ENCODE measurements at places on chromosomes 13 and 19. TPM values are rescaled to one million over a fixed set of nuclear protein-coding genes. Genes with fewer than 3 reads are reported as not detected.
A peak's percentile ranks its signal among the peaks of the same experiment; 100 is the strongest.

DNA sequence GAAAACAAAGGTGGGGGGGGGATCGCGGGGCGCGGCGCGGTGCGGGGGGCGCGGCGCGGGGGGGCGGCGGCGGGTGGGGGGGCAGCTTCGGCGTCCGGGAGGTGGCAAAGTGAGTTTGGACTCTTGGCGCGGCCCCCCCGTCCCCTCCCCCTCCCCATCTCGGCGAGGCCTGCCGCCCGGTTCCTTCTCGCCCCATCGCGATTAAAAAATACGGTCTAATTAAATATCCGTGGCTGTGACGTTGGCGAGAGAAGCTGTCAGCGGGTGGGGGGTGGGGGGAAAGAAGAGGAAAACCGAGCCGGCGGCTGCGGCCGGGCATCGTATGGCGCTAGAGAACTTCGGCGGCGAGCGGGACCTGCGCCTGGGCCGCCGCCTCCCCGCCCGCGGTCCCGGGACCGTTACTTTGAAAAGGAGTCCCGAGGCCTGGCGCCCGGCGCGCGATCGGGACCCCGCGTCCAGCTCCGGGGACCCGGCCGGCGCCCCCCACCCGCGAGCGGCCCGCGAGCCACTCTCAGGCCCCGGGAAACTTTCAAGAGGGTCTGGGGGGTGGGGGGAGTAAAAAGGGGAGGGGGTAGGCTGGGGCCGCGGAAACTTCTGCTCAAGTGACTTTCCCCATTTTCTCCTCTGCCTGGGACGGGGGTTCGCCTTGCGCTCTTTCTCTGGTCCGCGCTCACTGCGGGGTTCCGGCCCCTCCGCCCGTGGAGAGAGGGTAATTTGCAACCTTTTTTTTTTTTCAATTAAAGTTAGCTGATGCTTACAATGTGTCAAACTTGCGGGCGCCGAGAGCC is 146.3 kb upstream of the ZNF536 start:
- H3K27ac ChIP-seq = peak overlapping the region; percentile 71
- H3K27me3 ChIP-seq = peaks cover 10% of the 10 kb centered on the region
- no peaks in the 10 kb centered on the region for H3K36me3 ChIP-seq
- H3K4me3 ChIP-seq = peak overlapping the region; percentile 87

APLP1 gene
- total RNA-seq = 0.76 TPM

- H3K27ac ChIP-seq = no peak overlapping the region
- no peaks in the 10 kb centered on the region for H3K36me3 ChIP-seq
- DNase-seq = no peak
- no peaks in the 10 kb centered on the region for H3K4me1 ChIP-seq
Measured at GRCh38 chr19:30734669-30735068, 362.5 kb downstream of the ZNF536 start.

GRCh38 chr19:48959341-48960239 is 4.9 kb downstream of the BAX start:
- H3K4me1 ChIP-seq = peaks cover 49% of the 10 kb centered on the region
- H3K27me3 ChIP-seq = no peaks in the 10 kb centered on the region
- peaks cover 6% of the 10 kb centered on the region for H3K36me3 ChIP-seq
- DNase-seq = no peak

KLK4 gene
- total RNA-seq = not detected

TARM1 gene
- total RNA-seq = not detected

- DNase-seq = no peak
- no peaks in the 10 kb centered on the region for H3K4me1 ChIP-seq
- no peaks in the 10 kb centered on the region for H3K27me3 ChIP-seq
- H3K36me3 ChIP-seq = no peaks in the 10 kb centered on the region
- H3K27ac ChIP-seq = no peak overlapping the region
Measured at GRCh38 chr13:112513761-112514160, 74.2 kb downstream of the TUBGCP3 start.

KISS1R gene
- 0.45 TPM for total RNA-seq

ZNF154 gene
- 2.5 TPM for total RNA-seq

GRCh38 chr13:101447852-101448251 is 4.6 kb upstream of the ITGBL1 start:
- H3K36me3 ChIP-seq = no peaks in the 10 kb centered on the region
- peaks cover 13% of the 10 kb centered on the region for H3K4me1 ChIP-seq
- no peak overlapping the region for H3K4me3 ChIP-seq
- H3K27ac ChIP-seq = no peak overlapping the region
- H3K27me3 ChIP-seq = no peaks in the 10 kb centered on the region
- no peak for DNase-seq

DNA sequence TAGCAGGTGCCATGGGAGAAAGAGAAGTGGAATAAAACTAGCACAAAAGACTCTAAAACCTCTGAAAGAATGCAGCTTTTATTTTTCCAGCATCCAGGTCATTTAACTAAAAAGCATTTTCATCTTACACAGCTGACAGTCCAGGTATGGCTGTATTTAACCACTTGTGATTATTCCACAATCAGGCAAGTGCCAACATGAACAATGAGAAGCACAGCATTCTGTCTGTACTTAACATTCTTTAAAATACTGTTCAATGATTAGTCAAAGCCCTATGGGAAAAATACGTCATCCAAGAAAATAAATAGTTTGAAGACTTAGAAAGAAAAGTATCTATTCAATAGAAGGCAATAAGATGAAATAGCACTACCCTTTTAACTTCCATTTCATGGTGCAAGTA is 246.9 kb downstream of the LIG4 start:
- H3K27ac ChIP-seq = no peak overlapping the region
- H3K36me3 ChIP-seq = no peaks in the 10 kb centered on the region
- no peak overlapping the region for H3K4me3 ChIP-seq
- H3K4me1 ChIP-seq = no peaks in the 10 kb centered on the region
- H3K27me3 ChIP-seq = no peaks in the 10 kb centered on the region

DNA sequence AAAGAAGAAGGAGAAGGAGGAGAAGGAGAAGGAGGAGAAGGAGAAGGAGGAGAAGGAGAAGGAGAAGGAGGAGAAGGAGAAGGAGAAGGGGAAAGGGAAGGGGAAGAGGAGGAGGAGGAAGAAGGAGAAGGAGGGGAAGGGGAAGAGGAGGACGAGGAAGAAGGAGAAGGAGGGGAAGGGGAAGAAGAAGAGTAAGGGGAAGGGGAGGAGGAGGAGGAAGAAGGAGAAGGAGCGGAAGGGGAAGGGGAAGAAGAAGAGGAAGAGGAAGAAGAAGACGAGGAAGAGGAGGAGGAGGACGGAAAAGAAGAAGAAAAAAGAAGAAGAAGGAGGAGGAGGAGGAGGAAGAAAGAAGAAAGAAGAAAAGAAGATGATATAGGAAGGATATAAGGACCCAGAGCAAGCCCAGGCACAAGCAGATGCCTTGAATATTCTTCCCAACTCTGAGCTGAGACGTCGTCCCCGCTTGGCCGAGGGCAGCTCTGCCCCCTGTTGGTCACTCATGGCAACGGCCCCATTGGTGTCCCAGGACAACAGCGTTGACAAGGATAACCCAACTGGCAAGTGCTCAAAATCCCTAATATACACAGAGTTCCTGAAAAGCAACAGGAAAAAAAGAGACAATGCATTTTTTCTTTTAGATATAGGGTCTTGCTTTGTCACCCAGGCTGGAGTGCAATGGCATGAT is 30.6 kb upstream of the IGSF23 start:
- no peaks in the 10 kb centered on the region for H3K4me1 ChIP-seq
- H3K36me3 ChIP-seq = no peaks in the 10 kb centered on the region
- no peak for DNase-seq
- peaks cover 27% of the 10 kb centered on the region for H3K27me3 ChIP-seq

TMC4 gene
- total RNA-seq = 22.5 TPM

DNA sequence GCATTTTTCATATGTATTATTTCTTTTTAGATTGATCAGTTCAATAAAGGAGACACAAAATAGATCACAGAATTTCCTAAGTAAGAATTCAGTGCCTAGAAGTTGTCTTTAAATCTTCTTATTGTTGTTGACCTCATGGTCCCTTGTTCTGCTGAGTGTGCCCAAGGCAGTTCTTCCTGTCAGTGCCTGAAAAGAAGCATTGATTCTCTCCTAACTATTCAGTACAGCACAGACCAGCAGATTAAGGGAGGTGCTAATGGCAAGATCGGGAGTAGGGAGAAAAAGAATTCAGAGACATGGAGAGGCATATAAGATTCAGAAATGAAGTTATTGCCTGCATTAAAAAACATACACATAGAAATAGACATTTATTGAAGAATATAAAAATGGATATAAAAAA is 180.5 kb upstream of the PCDH9 start:
- no peak for DNase-seq
- no peaks in the 10 kb centered on the region for H3K4me1 ChIP-seq
- H3K36me3 ChIP-seq = no peaks in the 10 kb centered on the region
- no peak overlapping the region for H3K4me3 ChIP-seq

GRCh38 chr13:51000061-51000460 is 90.5 kb downstream of the RNASEH2B start:
- no peaks in the 10 kb centered on the region for H3K27me3 ChIP-seq
- peaks cover 3% of the 10 kb centered on the region for H3K4me1 ChIP-seq
- no peak overlapping the region for H3K27ac ChIP-seq
- no peak overlapping the region for H3K4me3 ChIP-seq
- DNase-seq = no peak
- H3K36me3 ChIP-seq = no peaks in the 10 kb centered on the region

DNA sequence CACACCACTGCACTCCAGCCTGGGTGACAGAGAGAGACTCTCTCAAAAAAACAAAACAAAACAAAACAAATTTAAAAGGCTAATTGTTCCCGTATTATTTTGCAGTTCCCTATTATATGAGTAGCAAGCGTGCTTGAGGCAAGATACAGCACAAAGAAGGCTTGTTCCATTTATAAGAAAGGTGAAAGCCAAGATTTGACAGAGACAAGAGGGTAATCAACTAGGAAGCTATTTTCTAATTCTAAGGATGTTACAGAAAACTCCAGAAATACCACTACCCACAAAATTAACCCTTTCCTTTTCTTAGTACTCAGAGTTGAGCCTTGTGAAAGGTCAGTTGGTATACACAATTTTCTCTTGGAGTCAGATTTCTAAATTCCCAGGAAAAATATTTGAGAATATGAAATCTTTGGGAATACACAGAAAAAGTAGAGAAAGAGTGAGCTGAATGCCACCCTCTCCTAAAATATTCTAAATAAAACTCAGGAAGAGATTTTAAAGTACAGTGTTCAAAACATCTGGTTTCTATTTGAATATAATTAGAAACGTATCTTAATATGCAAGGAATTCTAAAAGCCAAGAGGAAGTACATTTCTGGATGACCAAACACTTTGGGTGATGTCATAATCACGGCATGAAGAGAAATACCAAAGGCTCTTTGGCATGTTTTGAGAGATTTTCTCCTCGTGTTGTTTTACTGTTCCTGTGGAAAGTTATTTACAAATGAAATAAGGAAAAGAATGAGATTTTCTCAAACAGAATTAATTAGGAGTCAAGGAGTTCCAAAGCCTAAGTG is 63.0 kb upstream of the FLT1 start:
- no peaks in the 10 kb centered on the region for H3K36me3 ChIP-seq
- peaks cover 20% of the 10 kb centered on the region for H3K4me1 ChIP-seq
- no peak overlapping the region for H3K4me3 ChIP-seq
- peaks cover 18% of the 10 kb centered on the region for H3K27me3 ChIP-seq

- no peaks in the 10 kb centered on the region for H3K36me3 ChIP-seq
- H3K4me3 ChIP-seq = no peak overlapping the region
- H3K27me3 ChIP-seq = no peaks in the 10 kb centered on the region
- no peak overlapping the region for H3K27ac ChIP-seq
- no peaks in the 10 kb centered on the region for H3K4me1 ChIP-seq
- no peak for DNase-seq
Measured at GRCh38 chr19:16988661-16989060, 37.9 kb downstream of the CPAMD8 start.

GRCh38 chr13:106680796-106681472 is 113.0 kb upstream of the ARGLU1 start:
- no peaks in the 10 kb centered on the region for H3K27me3 ChIP-seq
- no peak overlapping the region for H3K4me3 ChIP-seq
- H3K27ac ChIP-seq = no peak overlapping the region
- no peaks in the 10 kb centered on the region for H3K4me1 ChIP-seq
- no peaks in the 10 kb centered on the region for H3K36me3 ChIP-seq

DNA sequence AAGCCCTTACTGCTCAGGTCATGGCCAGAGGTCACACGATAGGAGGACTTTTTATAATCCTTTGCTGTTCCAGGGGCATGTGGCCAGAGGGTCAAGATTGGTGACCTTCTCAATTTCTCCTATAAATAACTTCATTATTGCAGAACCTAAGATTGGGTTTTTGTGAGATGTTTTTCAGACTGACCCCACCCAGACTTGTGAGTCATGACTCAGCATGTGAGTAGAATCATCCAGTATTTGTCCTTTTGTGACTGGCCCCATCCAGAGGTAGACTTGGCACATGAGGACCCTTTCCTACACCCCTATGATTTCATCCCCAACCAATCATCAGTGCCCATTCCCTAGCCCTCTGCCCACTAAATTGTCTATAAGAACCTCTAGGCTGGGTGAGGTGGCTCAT is 84.5 kb upstream of the ABCC4 start:
- no peak overlapping the region for H3K27ac ChIP-seq
- H3K4me3 ChIP-seq = no peak overlapping the region
- H3K36me3 ChIP-seq = no peaks in the 10 kb centered on the region
- DNase-seq = no peak

- H3K27me3 ChIP-seq = no peaks in the 10 kb centered on the region
- no peak overlapping the region for H3K4me3 ChIP-seq
- H3K4me1 ChIP-seq = no peaks in the 10 kb centered on the region
- DNase-seq = no peak
- H3K27ac ChIP-seq = no peak overlapping the region
- no peaks in the 10 kb centered on the region for H3K36me3 ChIP-seq
Measured at GRCh38 chr13:60143775-60144174, 20.0 kb downstream of the DIAPH3 start.

Data from esophagus squamous epithelium (tissue), 5 donors.